ENCODE measurements at places on chromosomes 16 and 17.

DNA sequence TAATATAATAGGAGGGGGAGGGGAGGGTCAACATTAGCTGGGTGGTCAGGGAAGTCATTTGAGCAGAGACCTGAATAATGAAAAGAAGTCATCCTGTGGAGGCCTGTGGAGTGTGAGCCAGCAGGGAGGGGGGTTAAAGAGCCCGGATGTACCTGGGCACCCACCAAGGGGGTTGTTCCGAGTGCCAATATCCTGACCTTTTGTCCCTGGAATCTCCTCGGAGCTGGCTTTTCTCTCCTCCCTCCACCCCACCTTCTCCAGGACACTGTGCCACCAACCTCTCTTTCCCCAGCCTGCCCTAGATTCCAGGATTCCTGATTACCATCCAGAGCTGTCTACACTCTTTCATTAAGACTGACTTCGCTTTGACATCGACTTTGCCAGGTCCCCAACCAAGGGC lies 6.2 kb downstream of the SHBG start:
- no peak for DNase-seq

DNA sequence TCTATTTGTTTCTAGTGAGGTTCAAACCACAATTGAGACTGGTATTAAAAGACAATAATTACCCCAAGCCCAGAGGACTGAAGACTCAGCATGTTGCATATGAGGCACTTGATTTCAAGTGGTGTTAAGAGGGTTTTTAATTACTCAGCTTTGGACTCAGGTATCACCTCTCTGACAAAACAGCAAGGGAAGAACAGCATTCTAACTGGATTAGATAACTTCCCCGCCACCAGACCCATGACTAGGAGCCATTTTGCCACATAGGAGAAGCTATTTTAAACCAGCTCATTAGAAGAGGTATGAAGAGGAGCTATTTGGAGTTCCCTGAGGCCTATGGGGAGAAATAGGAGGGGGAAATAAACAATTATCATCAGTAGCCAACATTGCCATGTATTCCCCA lies 226.1 kb upstream of the TOX3 start:
- no peak for DNase-seq

DNA sequence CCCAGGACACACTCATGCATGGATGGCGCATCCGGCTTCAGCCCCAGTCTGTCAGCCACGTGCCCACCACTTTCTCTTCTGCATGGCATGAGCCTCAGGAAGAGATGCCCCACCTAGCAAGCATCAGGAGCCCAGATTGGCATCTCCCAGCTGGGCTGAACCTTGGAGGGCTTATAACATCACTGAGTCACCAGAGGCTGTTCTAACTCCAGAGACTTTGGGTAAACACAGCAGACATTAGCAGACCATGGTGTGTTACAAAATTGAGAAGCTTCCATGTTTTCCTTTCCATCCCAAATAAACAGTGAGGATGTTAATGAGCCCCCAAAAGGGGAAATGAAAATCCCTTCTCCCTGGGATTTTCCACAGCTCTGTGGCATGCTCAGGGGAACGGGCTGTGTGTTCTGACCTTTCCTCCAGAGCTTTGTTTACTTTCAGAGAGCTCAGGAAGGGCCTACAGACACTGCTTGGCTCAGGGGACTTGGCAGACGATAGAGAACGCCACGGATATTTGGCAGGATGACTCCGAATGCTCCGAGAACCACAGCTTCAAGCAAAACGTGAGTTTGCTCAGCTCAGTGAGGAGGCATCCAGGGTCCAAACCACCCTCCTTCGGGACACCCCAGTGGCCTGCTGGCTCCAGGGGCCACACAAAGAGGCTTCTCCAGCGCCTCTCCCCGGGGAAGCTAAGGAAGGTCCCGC lies 16.5 kb downstream of the GLP2R start:
- no peak for DNase-seq

DNA sequence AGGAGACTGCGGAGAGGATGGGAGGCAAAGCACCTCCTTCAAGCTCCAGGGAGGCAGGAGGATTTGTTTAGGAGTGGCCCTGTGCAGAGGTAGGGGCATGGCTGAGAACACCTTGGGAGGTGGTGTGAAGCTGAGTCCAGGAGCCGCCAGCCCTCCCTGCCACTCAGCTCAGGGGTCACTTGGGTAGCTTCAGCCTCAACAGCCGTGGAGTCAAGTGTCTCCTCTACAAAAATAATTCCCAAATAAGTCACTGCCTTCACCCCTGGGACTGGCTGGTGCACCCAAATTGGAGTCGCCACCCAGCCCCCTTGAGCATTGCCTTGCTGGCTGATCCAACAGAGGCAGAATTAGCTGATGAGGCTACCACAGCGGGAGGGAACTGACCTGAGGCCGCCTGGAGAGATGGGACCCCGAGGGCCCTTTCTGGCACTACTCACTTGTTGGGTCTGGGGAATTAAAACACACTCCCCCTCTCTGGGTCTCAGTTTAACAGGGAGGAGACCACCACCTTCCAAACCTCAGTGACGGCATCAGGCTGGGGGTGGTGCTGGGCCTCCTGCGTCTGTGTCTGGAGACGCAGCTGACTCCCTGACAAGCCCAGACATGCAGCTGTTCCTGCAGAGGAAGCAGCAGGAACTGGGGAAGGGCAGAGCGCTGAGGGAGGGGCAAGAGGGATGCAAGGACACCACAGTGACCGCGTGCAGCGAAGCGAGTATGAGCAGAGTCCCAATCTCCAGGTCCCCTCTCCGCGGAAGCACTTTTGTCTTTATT lies 87.9 kb upstream of the TOB1 start:
- no peak for DNase-seq

DNA sequence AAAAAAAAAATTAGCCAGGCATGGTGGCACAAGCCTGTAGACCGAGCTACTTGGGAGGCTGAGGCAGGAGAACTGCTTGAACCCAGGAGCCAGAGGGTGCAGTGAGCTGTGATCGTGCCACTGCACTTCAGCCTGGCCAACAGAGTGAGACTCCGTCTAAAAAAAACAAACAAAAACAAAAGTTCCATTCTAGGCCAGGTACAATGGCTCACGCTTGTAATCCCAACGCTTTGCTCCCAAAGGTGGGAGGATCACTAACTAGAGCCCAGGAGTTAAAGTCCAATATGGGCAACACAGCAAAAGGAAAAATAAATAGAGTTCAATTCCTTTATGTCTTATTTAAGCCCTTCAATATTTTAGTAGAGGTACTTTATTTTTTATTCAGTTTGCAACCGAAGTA lies 47.5 kb downstream of the CNOT1 start:
- DNase-seq = no peak

GRCh38 chr16:58234831-58235595 lies 37.1 kb upstream of the CSNK2A2 start:
- DNase-seq = no peak

GRCh38 chr17:62689441-62690167 lies 62.1 kb downstream of the MRC2 start:
- DNase-seq = no peak

Measured in amygdala (tissue), 56 donors.